NCI-H1092 (cell line): ENCODE measurements at places on chromosomes 3 and 15.

DNA sequence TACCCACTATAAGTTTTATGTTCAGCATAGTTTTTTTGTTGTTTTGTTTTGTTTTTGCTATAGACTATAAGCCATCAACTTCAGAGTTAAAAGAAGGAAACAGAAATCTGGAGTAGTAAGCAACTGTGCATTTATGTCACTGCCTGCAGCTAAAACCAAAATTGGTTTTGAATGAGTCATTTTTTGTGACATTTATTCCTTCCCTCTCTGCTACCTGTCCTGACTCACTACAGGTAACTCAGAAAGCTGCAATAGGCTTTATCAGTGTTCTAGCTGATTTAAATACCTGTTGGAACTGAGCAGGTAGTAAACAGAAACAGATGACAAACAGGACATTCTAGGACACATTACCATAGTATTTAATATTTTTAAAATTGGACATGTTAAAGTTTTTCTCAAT, 393.3 kb upstream of the WNT5A start:
- no peak for DNase-seq

- DNase-seq: no peak
These were observed 3.2 kb downstream of the KCTD6 start for GRCh38 chr3:58495101-58495500.

DNA sequence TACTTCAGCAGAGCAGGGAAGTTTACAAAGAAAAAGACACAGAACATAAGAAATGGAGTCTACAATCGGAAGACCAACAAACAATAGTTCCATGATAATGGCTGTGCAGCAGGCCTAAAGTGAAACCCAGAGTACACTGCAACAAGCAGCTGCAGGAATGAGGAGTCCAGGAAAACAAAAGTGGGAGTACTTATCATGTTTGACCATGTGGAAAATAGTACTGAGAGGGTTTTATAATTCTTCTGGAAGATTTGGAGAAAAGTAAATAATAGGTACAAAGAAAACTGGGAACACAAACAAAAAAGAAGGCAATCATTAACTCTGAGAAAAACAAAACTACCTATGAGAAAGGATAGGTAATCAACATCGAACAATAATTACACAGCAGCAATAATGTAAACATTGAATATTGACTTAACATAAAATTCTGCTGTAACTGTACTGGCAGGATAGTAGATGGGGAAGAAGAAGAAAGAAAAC, 87.5 kb downstream of the NEK10 start:
- no peak for DNase-seq

DNA sequence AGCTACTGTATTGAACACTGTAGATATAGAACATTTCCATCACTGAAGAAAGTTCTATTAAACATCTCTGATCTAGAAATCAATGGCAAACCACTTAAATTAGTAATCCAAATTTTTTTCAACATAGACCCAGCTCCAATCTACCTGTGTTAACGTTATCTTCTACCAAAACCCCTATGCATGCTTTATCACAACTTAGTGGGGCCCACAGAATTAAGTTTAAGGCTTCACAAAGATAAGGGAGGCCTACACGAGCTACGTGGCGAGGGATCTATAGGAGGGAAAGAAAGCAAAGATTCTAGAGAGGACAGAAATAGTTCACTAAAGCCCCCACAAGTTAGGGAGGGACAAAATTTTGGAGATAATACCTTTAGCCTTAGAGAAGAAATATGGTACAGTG, 116.1 kb downstream of the TFDP2 start:
- no peak for DNase-seq

- no peak for DNase-seq
These were observed 4.9 kb upstream of the NUP210 start for GRCh38 chr3:13424865-13425617.

DNA sequence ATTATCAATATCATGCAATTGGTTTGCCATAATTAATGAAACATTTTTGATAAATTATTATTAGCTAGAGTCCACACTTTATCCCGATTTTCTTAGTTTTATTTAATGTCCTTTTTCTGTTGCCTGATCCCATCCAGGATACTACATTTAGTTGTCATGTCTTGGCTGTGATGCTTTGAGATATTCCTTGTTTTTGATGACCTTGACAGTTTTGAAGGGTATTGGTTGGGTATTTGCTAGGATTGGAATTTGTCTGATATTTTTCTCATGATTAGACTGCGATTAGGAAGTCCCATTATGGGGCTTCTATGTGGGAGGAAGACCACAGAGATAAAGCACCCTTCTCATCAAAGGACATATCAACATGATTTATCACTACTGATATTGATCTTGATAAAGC, 43.0 kb downstream of the CGNL1 start:
- no peak for DNase-seq

GRCh38 chr3:53772562-53772961, 73.7 kb downstream of the CHDH start:
- no peak for DNase-seq

DNA sequence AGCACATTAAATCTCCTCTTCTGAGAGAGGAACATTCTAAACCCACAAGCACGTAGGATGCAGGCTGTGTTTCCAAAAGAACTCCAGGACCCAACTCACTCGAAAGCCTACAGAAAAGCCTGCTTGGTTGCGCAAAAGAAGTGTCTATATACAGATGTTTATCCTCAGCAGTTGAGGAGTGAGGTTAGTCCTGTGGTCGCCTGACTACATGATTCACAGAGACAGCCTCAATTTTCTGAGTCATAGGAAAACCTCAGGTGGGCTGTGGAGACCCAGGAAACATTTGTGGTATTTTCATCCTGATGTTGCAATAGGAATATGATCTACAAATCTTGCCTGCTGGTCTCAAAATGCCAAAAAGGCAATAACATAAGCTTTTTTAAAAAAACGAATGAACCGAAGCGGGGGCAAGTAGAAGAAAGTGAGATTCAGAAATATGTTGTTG, 183.8 kb upstream of the THRB start:
- no peak for DNase-seq

DNA sequence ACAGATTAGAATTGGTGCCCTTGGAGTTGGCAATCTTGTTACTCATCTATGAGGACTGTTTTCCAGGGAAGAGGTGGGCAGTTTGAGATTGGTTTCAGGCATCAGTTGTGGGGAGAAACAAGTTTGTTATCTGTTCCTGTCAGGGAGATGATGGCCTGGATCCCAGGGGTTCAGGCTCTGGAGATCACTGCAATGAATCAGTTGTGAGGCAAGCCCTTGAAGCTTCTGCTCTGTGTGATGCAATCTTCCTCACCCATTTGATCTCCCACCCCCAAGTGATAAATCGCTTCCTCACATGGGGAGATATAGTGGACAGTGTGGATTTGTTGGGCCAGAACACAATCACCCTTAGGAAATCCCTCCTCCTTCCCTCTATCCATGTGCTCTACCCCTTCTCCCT, 276.6 kb upstream of the LRTM1 start:
- DNase-seq: no peak

DNA sequence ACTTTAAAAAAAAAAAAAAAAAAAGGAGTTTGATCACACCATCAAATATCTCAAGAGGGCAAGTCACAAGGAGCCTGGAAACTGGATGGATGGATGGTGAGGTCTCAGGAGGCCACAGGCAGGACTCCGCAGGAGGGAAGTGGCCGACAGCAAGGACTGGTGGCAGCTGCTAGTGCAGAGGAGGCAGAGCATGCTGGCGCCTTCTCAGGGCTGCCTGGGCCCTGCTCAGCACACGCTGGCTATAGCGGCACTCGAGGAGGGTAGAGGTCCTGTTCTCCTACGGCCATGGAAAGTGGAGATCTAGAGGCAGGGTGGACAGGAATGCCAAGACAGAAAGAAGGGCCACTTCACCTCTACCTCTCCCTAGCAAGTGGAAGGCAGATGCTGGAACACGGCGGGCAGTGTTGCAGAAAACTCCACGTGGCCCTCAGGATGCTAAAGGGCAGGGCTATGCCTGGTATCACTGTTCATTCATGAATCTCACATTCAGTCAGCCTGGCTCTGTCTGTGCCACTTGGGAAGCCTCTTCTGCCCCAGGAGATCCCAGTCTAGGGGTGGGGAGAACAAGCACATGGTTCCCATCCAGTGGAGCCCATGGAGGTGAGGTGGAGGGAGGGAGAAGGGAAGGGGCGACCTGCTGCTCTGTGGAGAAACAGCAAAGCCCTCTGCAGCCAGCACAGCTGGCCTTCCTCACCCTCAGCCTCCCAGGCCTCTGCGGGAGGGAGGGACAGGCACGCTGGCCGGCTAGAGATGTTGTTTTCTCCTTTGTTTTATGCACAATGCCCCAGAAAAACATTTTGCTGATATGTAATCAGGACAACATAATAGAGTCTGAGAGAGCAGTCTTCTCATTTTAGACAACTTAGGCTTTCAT, 71.0 kb downstream of the OXNAD1 start:
- no peak for DNase-seq

GRCh38 chr3:142888481-142889211, at the start of gene PCOLCE2:
Gene PCOLCE2 (minus strand): TSS chr3:142889083. CDS start chr3:142888896, 187 bp downstream.
- DNase-seq: no peak

- no peak for DNase-seq
These were observed 242.4 kb upstream of the SATB1 start for GRCh38 chr3:18667552-18667951.

DNA sequence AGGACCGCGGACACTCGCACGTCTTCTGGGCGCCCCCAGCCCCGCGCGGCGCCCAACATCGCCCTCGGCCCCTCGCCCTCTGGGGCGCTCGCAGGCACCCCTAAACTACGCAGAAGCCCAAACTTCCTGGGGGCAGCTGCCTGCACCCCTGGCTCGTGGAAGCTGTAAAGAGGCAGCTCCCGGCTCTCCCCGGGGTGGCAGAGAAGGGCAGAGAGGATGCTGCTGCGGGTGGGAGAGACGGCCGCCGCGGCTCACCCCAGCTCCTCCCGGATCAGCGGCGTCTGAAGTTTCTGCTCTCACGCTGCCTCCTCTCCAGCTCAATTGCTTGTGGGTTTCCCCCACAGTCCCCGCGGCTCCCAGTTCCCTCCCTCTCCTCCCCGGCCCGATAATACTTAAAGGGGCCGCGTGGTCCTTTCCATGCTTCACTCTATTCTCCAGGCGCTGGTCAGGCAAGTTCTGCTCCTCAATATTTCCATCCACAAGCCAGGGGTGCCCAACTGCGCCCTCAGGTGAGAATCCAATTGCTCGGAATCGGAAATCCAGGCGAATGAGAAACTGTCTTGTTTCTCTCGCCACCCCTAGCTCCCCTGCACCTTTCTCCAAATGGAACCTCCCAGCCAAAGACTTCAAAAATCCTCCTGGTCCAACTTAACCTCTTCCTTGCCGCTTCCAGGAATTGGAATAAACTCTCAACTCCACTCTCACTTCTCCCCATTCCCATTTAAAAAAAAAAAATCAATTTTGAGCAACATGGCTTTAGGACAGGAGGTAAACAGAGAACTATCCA, 748.5 kb downstream of the ROBO1 start:
- peak; percentile 71 for DNase-seq

DNA sequence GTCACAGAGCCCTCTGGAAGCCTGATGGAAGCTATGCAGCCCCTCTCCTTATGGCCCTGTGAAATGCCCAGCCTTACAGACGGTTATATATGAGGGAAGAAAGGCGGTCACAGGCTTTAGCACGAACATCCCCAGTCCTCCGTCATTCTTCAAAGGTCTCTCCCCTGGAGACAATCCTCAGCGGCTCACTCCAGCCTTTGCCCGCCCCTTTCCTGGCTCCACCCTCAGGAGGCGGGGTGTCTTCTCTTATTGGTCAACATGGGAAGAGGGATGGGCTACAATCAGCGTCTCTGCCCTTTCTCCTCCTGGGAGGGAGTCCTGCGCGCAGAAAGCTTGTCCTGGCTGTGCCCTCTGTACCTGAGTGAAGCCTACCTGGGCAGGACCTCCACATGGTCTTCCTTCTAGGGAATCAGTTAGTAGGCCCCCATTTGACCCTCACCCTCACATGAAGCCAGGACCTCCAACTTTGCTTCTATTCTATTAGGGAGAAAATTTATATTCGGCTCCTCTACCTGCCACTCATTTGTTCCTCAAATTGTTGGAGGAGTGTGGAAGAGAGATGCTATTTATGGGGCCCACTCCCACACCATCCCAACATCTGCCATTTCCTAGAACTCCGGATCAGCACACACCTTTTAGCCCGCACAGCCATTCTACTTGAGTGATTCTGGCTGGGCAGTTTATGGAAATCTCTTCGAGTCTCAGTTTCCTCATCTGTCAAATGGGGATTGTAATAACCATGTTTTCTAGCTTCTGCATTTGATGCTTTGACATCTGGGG, 112.9 kb upstream of the SLC6A11 start:
- no peak for DNase-seq

DNA sequence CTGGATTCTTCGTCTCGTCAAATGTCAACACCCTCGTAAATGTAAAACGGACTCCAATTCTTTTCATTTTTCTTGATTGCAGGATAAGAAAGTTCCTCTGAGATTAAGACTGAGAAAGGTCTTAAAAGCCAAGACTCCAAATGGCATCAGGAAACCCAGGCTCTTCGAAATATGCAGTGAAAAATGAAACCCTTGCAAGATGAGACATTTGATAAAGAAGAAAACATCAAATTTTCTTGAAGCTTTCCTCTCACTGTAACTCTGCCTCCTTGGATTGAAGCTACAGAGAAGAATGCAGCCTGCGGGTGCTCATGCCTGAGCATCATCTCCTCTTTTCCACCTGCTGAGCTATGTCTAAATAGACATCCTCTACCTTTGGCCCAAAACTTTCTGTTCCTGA, 342.4 kb upstream of the THBS1 start:
- no peak for DNase-seq

DNA sequence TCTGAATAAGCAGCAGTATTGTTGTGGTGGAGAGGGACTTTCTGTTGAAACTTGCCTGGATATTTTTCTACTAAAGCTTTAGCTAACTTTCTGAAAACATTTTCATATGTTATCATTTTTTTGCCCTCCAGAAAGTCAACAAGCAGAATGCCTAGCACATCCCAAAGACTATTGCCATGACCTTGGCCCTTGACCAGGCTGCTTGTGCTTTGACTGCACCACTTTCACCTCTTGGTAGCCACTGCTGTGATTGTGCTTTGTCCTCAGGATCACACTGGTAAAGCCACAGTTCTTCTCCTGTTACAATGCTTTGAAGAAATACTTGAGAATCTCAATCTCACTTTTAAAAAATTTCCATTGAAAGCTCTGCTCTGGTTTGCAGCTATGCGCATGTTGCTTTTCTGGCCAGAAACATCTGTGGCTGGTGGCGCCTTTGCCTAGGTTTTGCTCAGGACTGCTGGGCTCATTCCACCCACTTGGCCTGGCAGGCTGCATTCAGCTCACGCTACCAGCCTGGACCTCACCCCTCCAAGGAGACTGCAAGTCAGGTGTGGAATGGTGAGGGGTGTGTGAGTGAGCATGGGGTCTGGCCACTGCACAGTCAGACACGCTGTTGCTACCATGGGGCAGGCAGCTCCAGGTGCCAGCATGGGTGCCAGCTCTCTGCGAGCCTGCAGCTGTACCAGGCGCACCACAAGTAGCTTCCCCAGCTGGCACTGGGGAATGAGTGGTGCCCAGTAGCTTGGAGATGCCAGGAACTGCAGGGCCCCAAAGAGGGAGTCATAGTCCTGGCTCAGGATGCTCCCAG, 89.8 kb upstream of the TNFSF10 start:
- DNase-seq: no peak

- no peak for DNase-seq
These were observed 32.3 kb downstream of the TMOD3 start for GRCh38 chr15:51861557-51862359.

GRCh38 chr3:13414040-13414729, 5.9 kb downstream of the NUP210 start:
- DNase-seq: no peak
